SK-N-DZ (cell line): ENCODE measurements at places on chromosomes 1 and 21.

DNA sequence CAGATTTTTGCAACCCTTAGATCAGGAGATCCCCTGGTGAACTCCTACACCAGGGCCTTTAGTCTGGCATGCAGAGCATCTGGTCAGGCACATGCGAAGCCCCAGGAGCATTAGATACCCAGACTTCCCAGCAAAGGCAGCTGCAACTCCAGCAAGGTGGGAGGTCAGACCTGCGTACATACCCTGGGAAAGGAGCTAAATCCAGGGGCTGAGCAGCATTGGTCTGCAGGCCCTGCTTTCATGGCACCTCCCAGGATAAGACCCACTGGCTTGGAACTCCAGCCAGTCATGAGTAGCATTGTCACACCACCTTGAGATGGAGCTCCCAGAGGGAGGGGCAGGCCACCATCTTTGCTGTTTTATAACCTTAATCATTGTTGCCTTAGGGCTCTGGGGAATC, 92.3 kb downstream of the KCNT2 start:
- no peak for DNase-seq

DNA sequence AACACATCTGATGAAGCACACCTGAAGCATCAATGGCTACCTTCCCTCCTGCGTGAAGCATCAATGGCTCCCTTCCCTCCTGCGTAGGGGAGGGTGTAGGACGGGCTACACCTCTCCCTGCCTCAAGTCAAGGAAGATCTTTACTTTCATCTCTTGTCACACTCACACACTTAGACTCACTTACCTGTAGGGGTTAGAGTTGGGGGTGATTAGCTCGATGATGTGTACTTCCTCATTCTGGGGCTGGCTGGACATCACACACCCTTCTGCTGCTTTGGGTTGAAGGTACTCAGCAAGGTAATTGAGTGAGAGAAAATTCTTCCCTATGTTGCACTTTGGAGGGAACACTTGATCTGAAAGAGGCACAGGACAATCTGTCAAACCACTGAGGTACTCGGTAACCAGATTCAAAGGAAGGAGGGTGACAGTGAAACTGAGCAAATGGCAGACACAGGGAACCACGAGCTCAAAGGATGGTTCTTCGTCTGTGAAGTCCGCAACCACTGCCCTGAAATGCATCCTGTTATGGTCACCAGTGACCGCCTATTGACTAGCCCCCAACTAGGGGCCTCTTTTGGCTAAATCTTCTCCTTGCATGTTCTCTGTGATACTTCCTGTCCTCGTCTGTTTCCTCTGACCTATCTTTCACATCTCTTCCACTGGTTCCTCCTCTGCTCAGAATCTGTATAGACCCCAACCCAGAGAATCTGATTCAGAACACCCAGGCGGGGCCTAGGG, 156.2 kb downstream of the TGFBR3 start:
- no peak for DNase-seq

DNA sequence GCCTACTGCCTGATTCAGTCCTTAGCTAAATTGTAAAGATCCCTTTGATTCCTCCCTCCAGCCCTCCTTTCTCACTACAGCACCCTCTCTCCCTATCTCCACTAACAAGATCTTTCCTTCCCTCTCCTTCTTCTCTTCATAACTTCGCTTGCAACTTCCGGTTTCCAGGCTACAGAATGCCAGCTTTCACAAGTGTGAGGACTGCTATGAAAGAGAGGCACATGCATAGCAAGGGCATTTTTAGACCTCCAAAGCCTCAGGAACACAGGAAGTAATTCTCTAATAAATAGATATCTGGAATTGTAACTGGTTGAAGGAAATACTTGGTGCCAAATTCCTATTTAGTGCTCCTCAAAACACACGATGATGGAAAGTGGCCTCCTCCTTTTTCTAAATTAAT, 196.7 kb downstream of the HLX start:
- DNase-seq: no peak

DNA sequence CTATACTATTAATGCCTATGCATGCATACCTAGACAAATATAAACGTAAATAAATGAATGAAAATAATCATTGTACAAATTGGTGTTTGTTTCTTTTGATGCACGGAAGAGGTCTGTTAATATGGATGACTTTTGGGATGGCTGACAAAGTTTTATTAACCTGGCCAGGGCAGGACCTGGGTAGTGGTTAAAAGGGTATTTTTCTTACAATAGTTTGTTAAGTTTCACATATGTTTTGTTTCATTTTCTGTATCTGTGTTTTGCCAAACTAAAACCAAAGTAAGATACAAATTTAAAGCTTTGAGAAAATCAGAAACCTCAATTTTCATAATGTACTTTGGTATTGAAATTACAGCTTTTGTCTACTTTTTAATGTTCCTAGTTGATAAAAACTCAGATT, 222.7 kb upstream of the OLFM3 start:
- DNase-seq: no peak
